Activated CD4-positive, alpha-beta T cell treated with anti-CD3 and anti-CD28 coated beads, Interleukin-2, amount 10 ng/mL, durations not matched to agents 24 days and 14 days (primary cell): ENCODE measurements at places on chromosomes 6 and 20.

DNA sequence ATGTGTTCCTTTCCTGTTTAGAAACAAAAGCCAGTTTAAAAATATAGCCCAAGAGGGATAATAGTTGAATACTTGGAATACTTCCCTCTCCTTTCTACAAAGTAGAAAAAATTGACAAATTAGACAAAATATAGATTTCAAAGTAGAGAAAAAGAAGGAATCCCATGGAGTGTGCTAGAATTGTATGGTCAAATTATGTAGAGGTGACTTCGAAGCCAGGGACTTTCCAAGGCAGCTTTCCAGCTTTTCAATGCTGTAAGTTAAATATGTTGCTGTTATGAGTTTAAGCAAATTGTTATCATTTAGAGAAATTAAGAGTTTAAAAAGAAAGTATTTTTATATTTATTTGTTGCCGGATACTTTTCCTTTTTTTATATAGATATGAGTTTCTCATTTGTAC is 415.5 kb upstream of the OPRM1 start:
- no peak for DNase-seq

DNA sequence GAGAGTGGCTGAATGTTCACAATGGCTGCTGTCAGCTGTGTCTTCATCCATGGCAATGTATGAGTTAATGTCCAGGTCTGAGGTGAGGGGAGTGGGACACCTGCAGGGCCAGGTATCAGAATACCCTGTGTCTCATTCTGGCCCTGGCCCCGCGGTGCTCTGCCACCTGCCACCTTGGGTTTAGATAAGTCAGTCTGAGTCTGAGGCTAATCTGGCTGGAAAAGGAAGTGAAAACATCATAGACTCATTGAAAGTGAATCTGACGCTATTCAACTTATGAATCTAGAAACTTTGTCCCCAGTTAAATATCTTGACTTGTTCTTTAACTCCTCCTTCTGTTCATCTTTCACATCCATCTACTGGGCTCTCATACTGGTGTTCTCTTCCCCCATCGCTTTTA is 267.1 kb upstream of the JAG1 start:
- no peak for DNase-seq

GRCh38 chr6:135753196-135753595 is 98.3 kb upstream of the PDE7B start:
- DNase-seq: no peak

GRCh38 chr6:89500611-89501010 is 67.7 kb downstream of the ANKRD6 start:
- DNase-seq: no peak

GRCh38 chr20:62846166-62846890 is 15.3 kb downstream of the TCFL5 start:
- DNase-seq: no peak

GRCh38 chr6:144434308-144434990 is 149.3 kb downstream of the UTRN start:
- peak; percentile 51 for DNase-seq

- no peak for DNase-seq
Observed at GRCh38 chr20:20888266-20888656, 175.8 kb upstream of the RALGAPA2 start.

DNA sequence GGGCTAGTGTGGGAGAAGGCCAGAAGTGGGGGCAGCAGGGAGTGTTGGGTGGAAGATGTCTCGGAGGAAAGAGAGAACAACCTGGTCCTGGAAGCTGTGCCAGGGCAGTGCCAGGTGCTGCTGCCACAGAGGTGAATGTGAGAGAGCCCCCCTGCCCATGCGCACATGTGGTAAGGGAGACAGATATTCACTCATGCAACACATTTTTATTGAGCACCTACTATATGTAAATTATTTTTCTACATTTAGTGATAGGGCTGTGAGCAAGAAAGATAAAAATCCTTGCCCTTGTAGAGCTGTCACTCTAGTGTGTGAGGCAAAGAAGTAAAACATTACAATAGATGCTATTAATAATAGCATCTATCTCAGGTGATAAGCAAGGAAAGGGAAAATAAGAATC is 471 bp downstream of the CLPSL1 start:
- no peak for DNase-seq

- DNase-seq: no peak
Observed at GRCh38 chr6:48757661-48758060, 646.7 kb upstream of the PTCHD4 start.

DNA sequence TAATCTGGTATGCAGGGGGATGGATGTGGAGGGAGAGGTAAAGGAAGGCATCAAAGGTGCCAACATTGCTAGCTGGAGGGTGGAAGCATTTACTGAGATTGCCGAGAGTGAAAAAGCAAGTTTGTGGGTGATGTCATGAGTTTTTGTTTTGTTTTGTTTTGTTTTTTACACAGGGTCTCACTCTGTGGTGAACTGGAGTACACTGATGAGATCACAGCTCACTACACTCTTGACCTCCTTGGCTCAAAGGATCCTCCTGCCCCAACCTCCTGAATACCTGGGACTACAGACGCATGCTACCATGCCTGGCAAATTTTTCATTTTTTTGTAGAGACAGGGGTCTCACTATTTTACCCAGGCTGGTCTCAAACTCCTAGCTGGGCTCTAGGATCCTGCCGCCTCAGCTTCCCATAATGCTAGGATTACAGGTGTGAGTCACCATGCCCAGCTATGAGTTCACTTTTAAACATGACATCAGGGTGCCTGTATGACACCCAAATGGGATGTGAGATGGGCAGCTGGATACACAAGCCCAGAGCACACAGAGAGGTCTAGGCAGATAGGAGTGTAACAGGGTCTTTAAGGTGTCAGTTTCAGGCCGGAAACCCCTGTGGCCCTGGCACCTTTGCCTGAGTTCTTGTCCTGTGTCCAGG is 35.1 kb upstream of the HMGA1 start:
- DNase-seq: no peak
